ENCODE measurements at places on chromosomes 12 and 14.

GRCh38 chr14:56124327-56124726 lies 6.1 kb downstream of the PELI2 start:
- DNase-seq: no peak

DNA sequence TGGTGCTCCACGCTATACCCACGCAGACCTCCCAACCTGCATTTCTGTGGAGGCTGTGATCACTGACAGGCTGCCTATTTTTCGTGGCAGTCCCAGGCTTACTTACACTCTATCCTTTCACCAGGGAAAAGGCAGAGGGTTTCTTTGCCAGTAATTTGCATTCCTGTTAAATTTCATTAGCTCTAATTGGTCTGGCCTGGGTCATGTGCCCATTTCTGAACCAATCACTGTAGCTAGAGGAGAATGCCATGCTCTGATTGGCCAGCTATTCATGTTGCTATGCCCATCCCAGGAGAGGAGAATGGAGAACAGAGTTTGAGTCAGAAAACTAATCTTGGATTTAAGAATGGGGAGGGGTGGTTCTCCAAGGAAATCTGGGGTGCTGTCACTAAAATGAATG lies 43.2 kb upstream of the TUNAR start:
- no peak for DNase-seq

- no peak for DNase-seq
These were observed 1256.8 kb upstream of the FLRT2 start for GRCh38 chr14:84273181-84273580.

DNA sequence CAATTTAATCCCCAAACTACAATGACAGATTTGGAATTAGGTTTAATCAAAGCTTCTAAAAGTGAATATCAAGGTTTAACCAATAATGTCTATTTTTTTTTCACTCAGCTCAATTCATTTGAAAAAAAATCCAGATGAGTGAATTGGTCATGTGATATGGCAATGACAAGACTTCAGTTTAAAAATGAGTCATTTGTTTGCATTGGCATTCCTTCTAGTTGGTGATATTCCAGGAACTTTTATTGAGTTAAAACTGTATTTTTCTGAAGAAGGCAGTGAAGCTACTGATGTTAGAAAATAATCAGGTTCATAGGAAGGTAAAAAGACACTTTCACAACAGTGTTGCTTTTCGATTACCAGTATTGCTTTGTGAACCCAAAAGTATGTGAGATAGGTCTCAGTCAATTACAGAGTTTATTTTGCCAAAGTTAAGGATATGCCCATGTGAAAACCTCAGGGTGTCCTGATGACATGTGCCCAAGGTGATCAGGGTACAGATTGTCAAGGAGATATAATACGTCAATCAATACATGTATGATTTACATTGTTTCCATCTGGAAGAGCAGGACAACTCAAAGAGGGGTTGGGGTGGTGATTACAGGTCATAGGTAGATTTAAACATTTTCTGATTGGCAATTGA lies 1214.9 kb downstream of the GALC start:
- no peak for DNase-seq

DNA sequence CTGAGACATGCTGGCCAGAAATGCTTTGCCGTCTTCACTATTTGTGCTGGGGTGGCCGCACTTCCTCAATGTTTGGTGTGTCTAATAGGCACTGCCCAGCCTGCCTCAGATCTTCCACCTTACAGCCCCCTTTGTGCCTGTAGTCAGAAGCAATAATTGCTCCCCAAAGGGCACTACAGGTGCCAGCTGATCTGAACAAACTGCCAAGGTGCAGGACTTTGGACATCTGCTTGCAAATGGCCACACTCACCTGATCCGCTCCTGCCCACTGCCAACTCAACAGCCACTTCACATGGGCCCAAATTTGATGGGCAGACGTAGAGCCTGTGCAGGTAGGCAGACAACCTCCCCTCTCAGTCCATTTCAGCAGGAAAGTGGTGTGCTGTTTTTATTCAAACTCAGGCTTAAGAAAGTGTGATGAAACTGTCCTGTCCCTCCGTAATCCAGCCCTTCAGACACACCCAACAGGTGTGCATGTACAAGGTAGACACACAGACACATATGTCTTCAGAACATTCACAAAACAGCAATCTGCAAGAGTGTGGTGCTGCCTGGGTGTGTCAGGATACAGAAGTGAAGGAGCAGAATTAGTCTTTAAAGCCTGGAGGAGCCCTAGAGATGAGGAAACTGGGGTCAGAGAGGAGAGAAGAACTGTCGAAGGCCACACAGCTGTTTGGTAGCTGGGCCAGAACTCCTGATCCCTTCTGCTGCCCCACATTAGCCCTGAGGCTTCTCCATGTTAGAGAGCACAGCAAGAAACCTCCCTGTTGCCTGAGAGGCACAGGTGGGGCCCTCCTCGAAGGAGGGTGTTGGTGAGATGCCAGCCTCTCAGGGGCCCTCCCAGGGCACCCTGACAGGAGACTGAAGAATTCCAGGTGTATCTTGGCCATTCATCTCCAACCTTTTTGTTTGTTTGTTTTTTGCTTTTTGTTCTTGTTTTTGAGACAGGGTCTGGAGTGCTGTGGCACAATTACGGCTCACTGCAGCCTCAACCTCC lies 4.4 kb upstream of the KRT75 start:
- no peak for DNase-seq

- DNase-seq: no peak
These were observed 36.1 kb upstream of the BDKRB2 start for GRCh38 chr14:96168581-96168980.

DNA sequence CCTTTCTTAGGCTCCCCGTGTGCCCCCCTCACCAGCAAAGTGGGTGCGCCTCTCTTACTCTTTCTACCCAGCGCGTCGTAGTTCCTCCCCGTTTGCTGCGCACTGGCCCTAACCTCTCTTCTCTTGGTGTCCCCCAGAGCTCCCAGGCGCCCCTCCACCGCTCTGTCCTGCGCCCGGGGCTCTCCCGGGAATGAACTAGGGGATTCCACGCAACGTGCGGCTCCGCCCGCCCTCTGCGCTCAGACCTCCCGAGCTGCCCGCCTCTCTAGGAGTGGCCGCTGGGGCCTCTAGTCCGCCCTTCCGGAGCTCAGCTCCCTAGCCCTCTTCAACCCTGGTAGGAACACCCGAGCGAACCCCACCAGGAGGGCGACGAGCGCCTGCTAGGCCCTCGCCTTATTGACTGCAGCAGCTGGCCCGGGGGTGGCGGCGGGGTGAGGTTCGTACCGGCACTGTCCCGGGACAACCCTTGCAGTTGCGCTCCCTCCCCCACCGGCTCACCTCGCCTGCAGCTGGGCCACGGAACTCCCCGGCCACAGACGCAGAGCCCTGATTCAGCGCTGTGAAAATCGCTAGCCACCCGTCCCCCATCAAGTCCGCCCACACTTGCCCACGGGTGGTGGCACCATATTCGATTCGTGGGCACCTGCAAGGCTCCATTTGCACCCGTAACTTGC lies 1.3 kb downstream of the TMEM233 start:
- no peak for DNase-seq

DNA sequence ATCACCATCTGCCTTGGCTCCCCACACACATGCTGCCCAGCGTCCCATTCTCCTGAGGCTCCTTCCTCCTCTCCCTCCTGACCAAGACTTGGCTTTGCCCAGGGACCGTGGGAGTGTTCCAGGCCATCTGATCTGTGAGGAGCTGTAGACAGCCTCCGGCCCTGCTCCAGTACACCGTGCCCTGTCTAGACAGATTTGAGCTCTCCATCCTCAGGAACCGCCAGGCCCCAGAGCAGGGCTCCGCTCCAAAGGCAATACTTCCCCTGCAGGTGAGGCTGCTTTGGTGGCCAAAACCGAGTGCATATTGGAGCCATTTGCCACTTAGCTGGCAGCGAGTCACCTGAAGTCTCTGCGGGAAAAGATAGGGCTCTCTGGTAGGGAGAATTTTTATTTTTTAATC lies 147.4 kb downstream of the ANO2 start:
- no peak for DNase-seq

- DNase-seq: no peak
These were observed 415.7 kb upstream of the ATP2B1 start for GRCh38 chr12:90124289-90124688.

DNA sequence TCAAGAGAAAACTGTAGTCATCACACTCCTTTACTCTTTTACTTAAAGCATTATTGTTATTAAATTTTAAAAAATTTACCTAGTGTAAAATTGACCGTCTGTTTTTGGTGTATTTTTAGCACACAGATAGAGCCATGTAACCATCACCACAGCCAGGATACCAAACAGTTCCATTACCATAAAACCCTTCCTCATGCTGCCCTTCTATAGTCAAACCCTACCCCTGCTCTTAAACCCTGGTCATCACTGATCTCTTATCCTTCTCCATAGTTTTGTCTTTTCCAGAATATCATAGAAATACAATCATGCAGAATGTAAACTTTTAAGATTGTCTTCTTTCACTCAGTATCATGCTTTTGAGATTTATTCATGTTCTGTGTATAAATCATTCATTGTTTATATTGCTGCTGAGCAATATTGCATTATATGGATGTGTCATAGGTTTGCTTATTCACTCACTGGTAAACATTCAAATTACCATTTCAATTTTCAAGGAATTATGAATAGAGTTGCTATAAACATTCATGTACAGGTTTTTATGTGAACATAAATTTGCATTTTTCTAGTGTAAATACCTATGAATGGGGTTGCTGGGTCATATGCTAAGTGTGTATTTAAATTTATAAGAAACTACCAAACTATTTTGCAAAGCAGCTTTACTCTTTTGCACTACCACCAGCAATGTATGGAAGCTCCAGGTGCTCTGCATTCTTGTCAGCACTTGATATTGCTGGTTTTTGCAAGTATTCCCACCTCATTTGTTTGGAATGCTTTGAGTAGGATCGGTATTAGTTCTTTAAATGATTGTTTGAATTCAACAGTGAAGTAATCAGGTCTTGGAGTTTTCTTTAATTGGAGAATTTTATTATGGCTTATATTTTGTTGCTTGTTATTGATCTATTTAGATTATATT lies 125.5 kb downstream of the LMNTD1 start:
- no peak for DNase-seq

DNA sequence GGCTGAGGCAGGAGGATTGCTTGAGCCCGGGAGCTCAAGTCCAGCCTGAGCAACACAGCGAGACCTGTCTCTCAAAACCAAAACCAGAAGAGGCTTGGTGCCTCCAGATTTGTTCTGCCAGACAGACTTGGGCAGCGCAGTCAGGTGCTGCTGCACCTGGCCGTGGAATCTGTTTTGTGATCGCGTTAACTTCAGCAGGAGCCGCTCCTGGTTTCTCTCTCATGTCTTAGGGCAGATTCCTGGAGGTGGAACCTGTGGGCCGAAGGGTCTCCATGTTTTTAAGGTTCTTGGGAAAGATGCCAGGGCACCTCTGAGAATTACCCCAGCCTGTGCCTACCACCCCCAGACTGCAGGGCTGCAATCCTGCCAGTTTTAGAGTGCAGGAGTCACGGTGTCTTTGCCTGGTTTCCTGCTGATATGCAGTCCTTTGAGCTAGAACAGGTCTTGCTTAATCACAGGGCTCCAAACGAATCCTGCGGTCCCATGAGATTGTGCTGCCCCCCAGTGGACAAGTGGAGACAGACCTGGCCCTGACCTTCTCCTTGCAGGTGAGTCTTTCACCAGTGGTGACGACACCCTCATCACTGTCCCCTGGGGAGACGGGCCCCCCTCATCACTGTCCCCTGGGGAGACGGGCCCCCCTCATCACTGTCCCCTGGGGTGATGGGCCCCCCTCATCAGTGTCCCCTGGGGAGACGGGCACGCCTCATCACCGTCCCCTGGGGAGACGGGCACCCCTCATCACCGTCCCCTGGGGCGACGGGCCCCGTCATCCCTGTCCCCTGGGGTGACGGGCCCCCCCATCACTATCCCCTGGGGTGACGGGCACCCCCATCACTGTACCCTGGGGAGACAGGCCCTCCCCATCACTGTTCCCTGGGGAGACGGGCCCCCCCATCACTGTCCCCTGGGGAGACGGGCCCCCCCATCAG lies 37.6 kb downstream of the PACS2 start:
- DNase-seq: peak; percentile 77

- no peak for DNase-seq
These were observed 338.2 kb upstream of the DDHD1 start for GRCh38 chr14:53491256-53491883.

DNA sequence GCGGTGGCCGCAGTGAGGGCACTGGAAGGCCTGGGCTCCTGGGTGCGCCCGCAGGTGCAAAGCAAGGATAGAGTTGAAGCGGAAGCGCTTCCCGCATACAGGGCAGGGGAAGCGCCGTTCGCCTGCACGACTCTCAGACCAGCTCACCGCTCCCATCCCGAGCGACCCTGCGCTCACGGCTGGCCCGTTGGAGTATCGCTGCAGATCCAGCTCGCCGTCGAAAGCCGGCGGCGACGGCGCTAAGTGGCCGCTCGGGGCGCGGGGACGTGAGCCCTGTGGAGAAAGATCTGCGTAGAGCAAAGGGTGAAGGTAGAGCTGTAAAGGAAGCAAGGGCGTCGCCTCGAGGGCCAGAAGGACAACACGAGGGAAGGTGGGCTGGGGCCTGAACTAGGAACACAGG lies 5.4 kb downstream of the ZNF219 start:
- no peak for DNase-seq

- no peak for DNase-seq
These were observed 20.7 kb downstream of the ZDHHC17 start for GRCh38 chr12:76784600-76785051.

GRCh38 chr14:37583358-37584210 lies 11.5 kb downstream of the FOXA1 start:
- DNase-seq: no peak
